ENCODE measurements at places on chromosomes 16 and 17.
A peak's percentile ranks its signal among the peaks of the same experiment; 100 is the strongest.

- DNase-seq = peak; percentile 17
Measured at GRCh38 chr16:85995541-85996423, 96.8 kb downstream of the IRF8 start.

DNA sequence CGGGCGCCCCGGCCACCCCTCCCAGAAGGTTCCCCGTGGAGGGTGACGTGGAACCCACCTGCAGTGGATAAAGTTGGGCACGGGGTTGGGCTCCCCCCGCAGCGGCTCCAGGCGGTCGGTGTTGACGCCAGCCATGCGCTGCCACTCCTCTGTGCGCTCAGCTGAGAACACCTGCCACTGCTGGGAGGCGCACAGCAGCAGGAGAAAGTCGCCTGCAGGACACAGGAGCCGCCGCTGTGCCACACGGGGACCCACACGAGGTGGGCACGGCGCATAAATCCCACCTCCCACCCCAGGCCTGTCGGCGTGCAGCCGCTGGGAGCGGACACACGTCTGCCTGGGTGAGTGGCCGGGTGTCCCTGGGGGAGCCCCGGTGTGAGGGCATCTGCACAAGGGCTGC is 20.7 kb downstream of the CTU2 start:
- DNase-seq = no peak

DNA sequence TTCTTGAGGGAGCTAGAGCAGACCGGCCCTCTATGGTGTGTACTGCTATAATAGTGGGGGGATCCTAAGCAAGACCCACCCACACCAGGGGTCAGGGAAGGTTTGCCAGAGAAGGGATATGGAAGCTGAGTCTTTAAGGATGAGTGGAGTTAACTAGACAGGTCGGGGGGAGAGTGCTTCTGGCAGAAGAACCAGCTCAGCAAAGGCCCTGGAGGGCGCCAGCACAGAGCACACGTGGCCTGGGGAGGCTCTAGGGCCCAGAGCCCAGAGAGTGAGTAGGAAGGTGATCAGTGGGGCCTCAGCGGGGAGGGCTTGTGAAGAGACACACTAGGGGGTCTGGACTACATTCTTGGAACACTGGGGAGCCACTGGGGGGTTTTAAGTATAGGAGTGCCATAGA is 21.1 kb downstream of the NGFR start:
- no peak for DNase-seq

- no peak for DNase-seq
Measured at GRCh38 chr16:24328835-24329452, 72.8 kb downstream of the CACNG3 start.

- DNase-seq = peak; percentile 60
Measured at GRCh38 chr17:2023692-2024571, 1.2 kb downstream of the RTN4RL1 start.

GRCh38 chr17:71580220-71580619 is 540.6 kb upstream of the SOX9 start:
- no peak for DNase-seq

GRCh38 chr17:30858556-30859250 is 26.9 kb downstream of the ATAD5 start:
- DNase-seq = no peak

DNA sequence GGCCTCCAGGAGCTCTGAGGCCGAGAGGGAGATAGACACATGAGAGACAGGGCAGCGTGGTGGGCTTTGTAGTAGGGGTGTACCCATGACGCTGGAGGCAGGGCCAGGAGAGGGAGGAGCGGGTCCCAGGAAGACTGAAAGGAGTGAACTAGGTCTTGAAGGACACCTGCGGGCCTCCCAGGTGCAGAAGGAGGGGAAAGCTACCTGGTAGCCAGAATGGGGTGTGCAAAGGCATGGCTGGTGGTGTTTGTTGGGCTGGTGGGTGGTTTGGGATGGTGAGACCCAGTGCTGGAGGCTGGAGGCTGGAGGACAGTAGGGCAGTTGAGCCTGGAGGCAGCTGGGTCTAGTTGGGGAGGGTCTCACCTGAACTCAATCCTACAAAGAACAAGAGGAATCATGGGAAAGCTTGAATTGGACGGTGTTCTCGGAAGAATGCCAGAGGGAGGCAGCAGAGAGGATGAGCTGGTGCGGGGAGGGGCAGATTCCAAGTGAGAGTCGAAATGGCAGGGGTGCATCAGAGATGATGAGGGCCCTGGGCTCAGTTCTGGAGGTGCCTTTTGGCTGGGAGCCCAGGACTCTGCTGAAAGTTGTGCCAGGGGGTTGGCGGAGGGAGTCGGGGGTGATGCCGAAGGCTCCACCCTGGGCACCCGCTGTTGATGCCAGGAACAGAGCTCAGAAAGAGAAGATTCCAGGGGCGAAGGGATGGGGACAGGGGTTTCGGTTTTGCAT is 21.2 kb downstream of the C1QTNF1 start:
- DNase-seq = no peak

- DNase-seq = no peak
Measured at GRCh38 chr16:12458591-12459358, 344.9 kb downstream of the CPPED1 start.

- DNase-seq = peak; percentile 85
Measured at GRCh38 chr16:30805370-30806169, 18.6 kb upstream of the ZNF629 start.

- peak; percentile 92 for DNase-seq
Measured at GRCh38 chr16:85767531-85767930, 16.6 kb upstream of the C16orf74 start.

DNA sequence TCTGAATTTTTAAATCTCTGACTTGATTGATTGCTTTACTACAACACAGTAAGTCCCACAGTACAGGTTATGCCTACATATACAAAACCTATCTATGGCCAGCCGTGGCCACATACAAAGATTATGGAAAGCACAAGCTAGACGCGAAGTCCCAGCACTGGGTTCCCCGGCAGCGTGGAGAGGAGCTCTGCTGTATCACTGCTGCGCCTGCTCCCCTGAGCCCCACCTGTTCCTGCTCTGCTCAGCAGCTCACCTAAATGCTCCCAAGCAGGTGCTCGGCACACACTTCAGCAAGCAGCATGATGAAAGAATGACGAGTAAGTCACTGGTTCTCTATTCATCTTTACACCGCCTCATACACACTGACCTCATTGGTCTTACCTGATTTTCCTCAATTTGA is 20.6 kb downstream of the ZDHHC7 start:
- no peak for DNase-seq

DNA sequence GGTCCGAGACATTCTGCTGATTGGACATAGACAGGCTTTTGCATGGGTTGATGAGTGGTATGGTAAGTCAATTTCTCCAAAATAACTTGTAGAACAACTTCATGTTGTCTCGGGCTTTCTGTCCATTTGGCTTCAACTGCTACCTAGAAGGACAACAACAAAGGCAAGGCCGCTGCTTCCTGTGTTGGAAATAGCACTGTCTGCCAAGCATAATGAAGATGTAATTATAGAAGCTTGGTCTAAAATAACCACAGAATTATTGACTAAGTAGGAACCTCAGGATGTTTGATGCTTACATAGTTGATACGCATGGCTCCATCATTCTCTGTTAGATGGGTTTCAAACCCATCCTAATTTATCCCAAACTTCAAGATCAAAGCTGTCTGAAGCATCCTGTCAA is 42.3 kb upstream of the NOL11 start:
- no peak for DNase-seq

GRCh38 chr16:79162977-79163376 is 437.6 kb downstream of the MAF start:
- no peak for DNase-seq

GRCh38 chr16:24499193-24499814 is 40.1 kb upstream of the RBBP6 start:
- peak; percentile 37 for DNase-seq

GRCh38 chr16:80459966-80460365 is 80.8 kb upstream of the DYNLRB2 start:
- peak; percentile 1 for DNase-seq

DNA sequence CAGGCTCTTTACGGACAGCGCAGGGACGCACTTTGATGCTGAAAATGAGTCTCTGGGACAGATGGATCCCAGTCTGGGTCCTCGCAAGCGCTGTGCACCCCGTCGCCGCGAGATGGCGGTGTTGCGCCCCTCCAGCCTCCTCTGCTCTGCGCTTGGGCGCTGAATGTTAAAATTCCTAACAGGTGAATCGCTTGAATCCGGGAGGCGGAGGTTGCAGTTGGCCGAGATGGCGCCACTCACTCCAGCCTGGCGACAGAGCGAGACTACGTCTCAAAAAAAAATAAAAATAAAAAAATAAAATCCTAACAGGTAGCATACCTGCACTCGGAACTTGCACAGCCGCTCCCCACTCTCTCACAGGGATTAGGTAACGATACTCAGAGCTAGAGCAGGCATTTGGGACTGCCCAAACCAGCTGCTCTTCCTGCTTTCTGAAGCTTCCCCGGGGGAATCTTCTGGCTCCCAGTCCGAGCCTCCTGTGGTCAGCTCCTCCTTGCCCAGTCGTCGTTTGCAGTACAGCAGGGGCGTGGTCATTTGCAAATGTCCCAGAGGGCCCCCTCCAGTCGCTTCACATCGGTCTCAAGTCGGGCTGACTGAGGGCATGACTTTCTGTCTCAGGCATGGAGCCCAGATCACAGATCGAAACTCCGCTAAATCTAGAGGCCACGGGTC is 26.2 kb upstream of the OSGIN1 start:
- peak; percentile 73 for DNase-seq

- DNase-seq = no peak
Measured at GRCh38 chr17:81939881-81940385, 2.8 kb upstream of the PYCR1 start.

GRCh38 chr16:49857423-49858181 is 1.7 kb upstream of the ZNF423 start:
- DNase-seq = peak; percentile 20

DNA sequence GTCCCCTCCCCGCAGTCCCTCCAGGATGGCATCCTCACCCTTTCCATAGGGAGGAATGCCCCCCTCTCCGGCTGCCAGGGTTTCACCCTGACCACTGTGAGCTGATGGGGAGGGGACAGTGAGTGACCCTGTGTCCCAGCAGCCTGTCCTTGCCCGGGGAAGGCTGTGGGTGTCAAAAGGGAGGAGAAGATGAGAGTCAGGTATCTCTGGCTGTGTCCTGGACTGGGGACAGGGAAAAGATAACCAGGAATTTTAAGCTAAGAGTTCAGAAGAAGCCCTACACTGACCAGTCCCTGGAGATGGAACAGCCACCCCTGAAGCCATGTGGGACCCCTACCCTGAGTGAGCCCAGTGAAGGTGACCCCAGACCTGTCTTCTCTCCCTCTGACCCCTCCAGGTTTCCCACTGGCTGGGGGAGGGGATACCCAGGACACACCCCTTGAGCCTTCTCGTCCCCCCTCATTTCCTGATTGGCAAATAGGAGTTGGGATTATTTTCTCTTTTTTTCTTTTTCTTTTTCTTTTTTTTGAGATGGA is 11.3 kb downstream of the NAT9 start:
- no peak for DNase-seq

GRCh38 chr16:82062645-82063058 is 27.6 kb downstream of the HSD17B2 start:
- DNase-seq = peak; percentile 65

DNA sequence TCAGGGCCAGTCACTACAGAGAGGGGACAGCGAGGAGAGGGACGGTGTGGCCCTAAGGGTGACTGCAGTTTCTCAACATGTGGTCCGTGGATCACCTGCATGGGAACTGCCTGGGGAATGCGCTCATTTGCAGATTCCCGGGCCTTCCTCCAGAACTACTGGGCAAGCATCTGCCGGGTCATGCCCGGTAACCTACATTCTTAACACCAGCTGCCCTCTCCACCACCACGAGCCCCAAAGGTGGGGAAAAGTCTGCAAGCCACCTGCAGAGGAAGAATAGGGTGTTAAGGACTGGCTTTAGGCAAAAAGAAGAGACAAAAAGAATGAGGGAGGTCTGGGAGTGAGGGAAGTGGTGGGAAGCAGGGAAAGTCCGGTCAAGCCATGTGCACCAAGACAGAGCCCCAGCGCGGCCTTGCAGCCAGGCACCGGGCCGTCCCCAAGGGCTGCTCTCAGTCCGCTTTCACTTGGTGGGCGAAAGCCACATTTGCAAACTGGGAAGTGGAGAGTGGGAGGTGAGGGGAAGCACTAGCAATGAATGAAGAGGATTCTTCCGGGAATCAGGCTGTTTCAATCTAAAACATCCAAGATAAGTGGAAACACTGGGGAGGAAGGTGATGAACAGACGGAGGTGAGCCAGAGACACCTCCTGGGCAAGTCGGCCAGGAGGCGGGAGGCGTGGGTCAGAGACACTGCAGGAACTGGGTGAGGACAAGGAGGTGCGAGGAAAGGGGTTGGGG is 70.3 kb downstream of the N4BP1 start:
- DNase-seq = no peak

DNA sequence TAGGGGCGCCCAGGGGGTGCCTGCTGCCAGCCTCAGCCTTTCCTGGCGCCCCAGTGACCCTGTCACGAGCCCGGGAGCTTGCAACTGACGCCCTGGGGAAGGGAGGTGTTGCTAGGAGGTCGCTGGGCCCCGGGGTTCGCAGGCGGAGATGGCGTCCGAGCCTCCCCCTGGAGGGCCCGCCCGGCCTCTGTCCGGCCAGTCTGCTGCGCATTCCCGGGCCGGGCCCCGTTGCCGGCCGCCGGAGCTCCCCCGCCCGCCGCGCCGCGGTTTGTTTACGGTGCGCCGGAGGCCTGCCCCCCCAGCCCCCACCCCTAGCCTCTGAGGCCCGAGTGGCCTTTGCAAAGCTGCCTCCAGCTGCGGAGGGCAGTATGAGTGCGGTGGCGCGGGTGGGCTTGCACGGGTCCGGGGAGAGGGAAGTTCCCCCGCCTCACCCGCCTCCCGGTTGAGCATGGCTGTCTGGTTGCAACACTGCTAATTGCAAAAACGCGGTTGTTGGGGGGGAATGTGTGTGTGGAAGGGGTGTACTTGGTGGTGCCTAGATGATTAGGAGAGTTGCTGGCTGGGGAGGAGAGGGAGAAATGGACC is 514 bp downstream of the THRA start:
- DNase-seq = peak; percentile 35

GRCh38 chr17:15657868-15658267 is 26.2 kb downstream of the TRIM16 start:
- no peak for DNase-seq

DNA sequence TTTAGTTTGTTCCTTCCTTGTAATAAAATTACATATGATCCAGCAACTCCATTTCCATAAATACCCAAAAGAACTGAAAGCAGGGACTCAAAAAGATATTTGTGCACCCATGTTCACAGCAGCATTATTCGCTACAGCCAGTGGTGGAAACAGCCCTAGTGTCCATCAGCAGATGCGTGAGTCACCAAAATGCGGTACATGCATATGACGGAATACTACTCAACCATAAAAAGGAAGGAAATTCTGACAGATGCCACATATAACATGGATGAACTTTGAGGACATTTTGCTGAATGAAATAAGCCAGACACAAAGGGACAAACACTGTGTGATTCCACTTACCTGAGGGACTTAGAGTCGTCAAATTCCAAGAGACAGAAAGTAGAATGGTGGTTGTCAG is 9.1 kb upstream of the SLC47A2 start:
- no peak for DNase-seq

- DNase-seq = no peak
Measured at GRCh38 chr17:19454074-19454473, 43.0 kb downstream of the RNF112 start.
